ENCODE measurements at places on chromosomes 4 and X. TPM values are rescaled to one million over a fixed set of nuclear protein-coding genes. Genes with fewer than 3 reads are reported as not detected.

- no peak overlapping the region for H3K4me3 ChIP-seq
- no peak overlapping the region for H3K27ac ChIP-seq
- DNase-seq, result no peak
These were observed 341.5 kb downstream of the ARHGAP10 start for GRCh38 chr4:148073349-148073748.

DNA sequence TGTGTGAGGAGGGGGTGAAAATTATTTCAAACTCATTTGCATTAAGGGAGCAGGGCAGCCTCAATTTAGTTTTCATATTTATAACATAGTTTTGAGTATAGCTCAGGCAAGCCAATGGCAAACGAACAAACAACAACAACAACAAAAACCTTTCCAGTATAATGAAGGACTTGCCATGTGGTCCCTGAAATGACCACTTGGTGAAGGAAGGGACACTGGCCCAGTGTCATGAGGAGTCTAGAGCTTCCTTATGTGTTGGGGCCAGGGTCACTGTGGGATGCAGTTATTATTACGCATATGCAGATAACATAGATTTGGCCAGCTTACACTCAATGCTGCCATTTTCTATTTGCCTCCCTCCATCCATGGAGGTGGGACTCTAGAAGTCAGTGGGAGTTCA is 23.3 kb downstream of the NKX3-2 start:
- H3K4me3 ChIP-seq, result no peak overlapping the region
- no peak overlapping the region for H3K27ac ChIP-seq
- H3K4me1 ChIP-seq, result no peaks in the 10 kb centered on the region

GRCh38 chr4:141037446-141037845 is 95.8 kb downstream of the RNF150 start:
- no peak overlapping the region for H3K27ac ChIP-seq
- no peaks in the 10 kb centered on the region for H3K36me3 ChIP-seq
- no peak for DNase-seq
- H3K4me3 ChIP-seq, result no peak overlapping the region

DNA sequence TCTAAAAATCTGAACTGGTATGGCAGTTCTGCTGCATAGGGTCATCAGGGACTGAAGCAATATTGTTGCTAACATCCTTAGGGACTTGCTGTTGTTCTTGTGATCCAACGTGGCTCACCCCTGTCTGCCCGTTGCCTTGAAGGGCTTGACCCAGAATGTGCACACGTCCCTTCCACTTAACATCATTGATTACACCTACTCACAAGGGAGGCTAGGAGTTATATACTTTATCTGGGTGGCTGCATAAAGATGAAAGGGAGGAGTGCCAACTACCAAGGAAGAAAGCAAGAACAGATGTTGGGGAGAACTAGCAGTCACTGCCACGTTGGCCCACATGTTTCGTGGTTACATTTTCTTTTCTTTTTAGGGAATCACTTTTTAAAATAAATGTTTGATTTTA is 34.0 kb downstream of the SLC9A6 start:
- H3K4me1 ChIP-seq, result no peaks in the 10 kb centered on the region
- H3K4me3 ChIP-seq, result no peak overlapping the region
- no peak for DNase-seq

- H3K27me3 ChIP-seq, result no peaks in the 10 kb centered on the region
- no peak overlapping the region for H3K4me3 ChIP-seq
- H3K36me3 ChIP-seq, result no peaks in the 10 kb centered on the region
- no peaks in the 10 kb centered on the region for H3K4me1 ChIP-seq
- H3K27ac ChIP-seq, result no peak overlapping the region
- DNase-seq, result no peak
These were observed 67.2 kb upstream of the BRWD3 start for GRCh38 chrX:80876877-80877276.

DNA sequence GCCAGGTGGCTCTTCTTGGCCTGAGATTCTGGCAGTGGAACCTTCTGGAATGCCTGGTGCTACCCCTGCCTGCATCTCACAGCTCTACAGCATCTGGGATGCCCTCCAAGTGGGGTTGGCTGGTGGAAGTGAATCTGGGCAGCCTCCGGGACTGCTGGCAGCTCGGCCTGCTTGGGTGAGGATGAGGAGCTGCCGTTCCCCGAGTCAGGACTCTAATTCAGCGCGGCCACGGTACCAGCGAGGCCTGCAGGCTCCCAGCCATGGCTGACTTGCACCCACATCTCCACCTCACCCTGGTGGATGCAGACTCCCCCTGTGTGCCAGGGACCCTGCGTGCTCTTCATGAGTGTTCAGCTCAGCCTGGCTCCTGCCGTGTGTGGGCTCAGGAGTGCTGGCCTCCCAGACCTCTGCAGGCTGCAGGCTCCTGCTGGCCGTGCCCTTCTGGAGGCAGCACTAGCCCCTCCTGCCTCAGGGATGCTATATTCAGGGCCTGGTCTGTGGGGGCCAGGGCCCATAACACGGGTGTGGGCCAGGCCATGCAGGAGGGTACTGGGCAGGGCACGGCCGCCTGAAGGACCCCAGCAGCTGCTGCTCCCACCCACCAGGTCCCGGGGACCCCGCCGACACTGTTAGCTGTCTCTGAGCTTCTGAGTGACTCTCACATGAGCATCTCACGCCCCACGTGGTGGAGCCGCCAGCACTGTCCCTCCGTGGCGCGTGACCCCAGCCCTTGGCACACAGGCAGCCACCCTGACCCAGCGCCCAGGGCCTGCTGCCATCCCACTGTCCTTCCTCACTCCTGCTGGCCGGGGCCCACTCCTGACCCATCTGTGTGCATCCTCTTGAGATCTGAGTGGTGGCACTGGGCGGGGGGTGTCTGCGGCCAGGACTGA is 10.6 kb downstream of the UVSSA start:
- no peak for DNase-seq
- no peak overlapping the region for H3K27ac ChIP-seq
- H3K27me3 ChIP-seq, result no peaks in the 10 kb centered on the region
- H3K4me1 ChIP-seq, result no peaks in the 10 kb centered on the region
- no peak overlapping the region for H3K4me3 ChIP-seq

The CLDN2 gene
- total RNA-seq, result 9.9 TPM

The PAGE1 gene
- total RNA-seq, result not detected

The VCX3A gene
- total RNA-seq, result not detected

The ZIC3 gene
- total RNA-seq, result not detected

The ZNF157 gene
- not detected for total RNA-seq

The STK32B gene
- 1.5 TPM for total RNA-seq

The CT47B1 gene
- total RNA-seq, result not detected

The PDCL2 gene
- total RNA-seq, result not detected

The XK gene
- 23.8 TPM for total RNA-seq
